MCF 10A (cell line): ENCODE measurements at places on chromosomes 3 and 15.

GRCh38 chr3:12139111-12139511, 19.6 kb downstream of the TIMP4 start:
- peaks cover 4% of the 10 kb centered on the region for H3K36me3 ChIP-seq
- H3K27ac ChIP-seq = no peak overlapping the region
- peak; percentile 68 for DNase-seq
- no peak overlapping the region for H3K4me3 ChIP-seq

- H3K27ac ChIP-seq = no peak overlapping the region
- peaks cover 84% of the 10 kb centered on the region for H3K27me3 ChIP-seq
- no peak for DNase-seq
- H3K4me1 ChIP-seq = no peaks in the 10 kb centered on the region
- no peak overlapping the region for H3K4me3 ChIP-seq
Observed at GRCh38 chr3:70231266-70231701, 81.2 kb downstream of the MDFIC2 start.

DNA sequence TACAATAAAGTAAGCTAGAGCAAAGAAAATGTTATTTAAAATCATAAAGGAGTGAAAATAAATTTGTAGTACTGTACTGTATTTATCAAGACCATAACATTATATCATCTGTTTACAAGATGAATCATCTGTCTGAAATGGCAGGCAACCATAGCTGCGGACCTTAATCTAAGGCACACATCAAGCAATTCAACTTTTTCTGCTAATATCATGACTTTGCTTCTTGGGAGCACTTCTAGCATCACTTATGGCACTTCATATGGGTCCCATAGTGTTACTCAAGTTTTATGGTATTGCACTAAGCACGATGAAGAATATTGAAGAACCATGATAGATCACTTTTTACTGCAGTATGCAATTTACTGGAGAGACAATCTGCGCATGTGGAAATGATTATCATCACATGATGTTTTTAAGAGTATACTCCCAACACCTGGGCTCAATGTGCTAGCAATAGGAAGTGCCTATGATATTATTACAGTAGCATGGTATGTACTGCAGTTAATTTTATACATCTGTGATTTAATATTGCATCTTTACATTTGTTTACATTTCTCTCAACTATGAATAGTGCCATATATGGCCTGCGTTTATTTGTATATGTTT, 137.7 kb upstream of the NECTIN3 start:
- DNase-seq = peak; percentile 4
- no peaks in the 10 kb centered on the region for H3K27me3 ChIP-seq
- no peaks in the 10 kb centered on the region for H3K4me1 ChIP-seq
- H3K27ac ChIP-seq = no peak overlapping the region
- no peaks in the 10 kb centered on the region for H3K36me3 ChIP-seq
- no peak overlapping the region for H3K4me3 ChIP-seq

GRCh38 chr3:87810452-87811016, 248.3 kb downstream of the CGGBP1 start:
- no peaks in the 10 kb centered on the region for H3K27me3 ChIP-seq
- H3K4me1 ChIP-seq = no peaks in the 10 kb centered on the region
- no peaks in the 10 kb centered on the region for H3K36me3 ChIP-seq
- no peak for DNase-seq
- H3K27ac ChIP-seq = no peak overlapping the region
- no peak overlapping the region for H3K4me3 ChIP-seq

- no peaks in the 10 kb centered on the region for H3K4me1 ChIP-seq
- no peak for DNase-seq
Observed at GRCh38 chr3:188396900-188397299, 242.9 kb downstream of the LPP start.
